ENCODE measurements at places on chromosomes 16 and 17.
A peak's percentile ranks its signal among the peaks of the same experiment; 100 is the strongest.

GRCh38 chr16:82563401-82563800, 63.4 kb upstream of the CDH13 start:
- DNase-seq = no peak

DNA sequence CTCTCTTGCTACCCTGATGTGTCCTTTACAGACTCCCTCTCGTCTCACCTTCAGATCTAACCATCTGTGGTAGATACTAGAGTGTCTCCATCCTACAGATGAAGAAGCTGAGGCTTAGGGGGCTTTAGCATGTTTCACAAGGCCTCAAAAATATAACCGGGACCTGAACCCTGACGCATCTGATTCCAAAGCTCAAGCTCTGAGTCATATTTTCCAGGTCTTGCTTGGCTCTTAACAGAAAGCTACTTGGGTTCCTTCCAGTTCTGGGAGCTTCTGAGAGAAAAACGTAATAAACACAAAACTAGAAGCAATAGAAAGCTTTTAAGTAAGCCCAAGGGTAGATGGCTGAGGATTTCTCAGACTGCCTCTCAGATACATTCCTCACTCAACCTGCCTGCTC, 224.3 kb upstream of the EEF2KMT start:
- DNase-seq = no peak

- DNase-seq = no peak
Observed at GRCh38 chr16:11174141-11174540, 81.9 kb downstream of the SOCS1 start.

DNA sequence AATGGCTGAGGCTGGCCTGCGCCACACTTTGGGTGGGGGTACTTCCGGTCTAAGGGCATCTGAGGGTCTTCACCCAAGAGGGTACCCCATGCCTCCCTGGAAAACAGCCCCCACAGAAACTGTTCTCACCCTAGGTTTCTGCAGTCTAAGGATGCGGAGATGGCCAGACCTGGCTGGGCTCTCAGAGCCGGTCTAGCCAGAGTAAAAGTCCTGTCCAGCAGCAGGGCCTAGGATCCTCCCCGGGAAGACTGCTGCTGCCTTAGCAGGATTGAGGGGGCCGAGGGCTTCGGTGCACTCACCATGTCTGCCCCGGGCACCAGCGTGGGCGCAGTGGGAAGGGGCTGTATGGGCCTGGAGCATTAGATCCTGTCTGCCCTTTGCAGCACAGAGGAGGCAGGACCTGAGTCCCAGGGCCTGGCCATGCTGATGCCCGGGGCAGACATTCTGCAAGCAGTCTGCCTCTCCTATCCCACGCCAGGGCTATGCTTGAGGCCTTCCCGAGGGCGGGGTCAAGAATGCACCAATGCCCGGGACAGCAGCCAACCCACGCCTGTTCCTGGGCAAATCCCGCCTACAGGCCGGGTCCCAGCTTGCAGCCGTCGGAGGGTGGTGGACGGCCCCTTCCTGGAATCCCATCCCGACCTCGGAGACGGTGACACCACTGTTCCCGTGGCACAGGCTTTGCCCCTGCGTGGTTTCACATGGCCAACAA, 54.7 kb downstream of the CBFA2T3 start:
- DNase-seq = no peak

- DNase-seq = peak; percentile 35
Observed at GRCh38 chr17:77959126-77959925, 823 bp downstream of the TNRC6C start.

DNA sequence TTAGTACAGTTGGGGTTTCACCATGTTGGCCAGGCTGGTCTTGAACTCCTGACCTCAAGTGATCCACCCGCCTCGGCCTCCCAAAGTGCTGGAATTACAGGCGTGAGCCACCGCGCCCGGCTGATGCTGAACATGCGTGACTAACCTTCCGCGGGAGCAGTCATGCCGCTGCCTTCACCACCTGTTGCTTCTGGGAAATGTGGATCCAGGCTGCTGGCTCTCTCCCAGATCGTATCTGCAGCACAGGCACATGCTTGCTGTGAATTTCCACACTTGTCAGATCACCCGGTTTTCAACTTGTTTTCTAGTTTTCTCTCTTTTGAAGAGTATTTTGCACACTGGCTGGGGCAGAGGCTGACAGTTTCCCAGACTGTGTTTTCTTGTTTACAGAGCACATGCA, 97.9 kb downstream of the ADCY9 start:
- no peak for DNase-seq

DNA sequence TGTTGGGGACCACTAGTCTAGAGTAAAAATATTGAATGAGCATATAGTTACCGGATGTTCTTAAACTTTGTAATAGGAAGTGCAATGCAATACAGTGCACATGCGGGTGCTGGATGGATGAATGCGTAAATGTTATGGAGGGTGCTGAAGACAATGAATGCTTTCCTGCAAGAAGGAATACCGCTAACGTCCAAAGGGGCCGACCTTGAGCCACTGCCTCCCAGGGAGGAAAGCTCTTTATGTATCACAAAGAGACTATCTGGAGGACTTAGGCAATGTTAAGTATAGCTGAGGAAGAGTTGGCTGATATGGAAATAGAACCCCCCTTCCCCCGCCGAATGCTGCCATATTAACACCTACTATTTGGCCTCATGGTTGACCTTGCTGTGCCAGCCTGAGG, 27.5 kb upstream of the SHCBP1 start:
- DNase-seq = no peak

- no peak for DNase-seq
Observed at GRCh38 chr16:6558126-6558525, 774.5 kb upstream of the RBFOX1 start.

DNA sequence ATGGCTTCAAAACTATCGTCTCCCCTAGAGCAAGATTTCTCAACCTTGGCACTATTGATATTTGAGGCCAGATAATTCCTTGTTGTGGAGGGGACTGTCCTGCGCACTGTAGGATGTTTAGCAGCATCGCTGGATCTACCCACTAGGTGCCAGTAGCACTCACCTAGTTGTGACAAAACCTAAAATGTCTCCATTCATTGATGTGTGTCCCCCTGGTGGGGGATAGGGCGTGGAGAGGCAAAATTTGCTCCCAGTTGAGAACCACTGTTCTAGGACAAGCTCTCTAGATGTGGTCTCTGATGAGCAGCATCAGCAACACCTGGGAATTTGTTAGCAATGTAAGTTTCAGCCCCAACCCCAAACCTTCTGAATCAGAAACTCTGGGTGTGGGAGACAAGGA, 259.0 kb downstream of the XYLT1 start:
- DNase-seq = peak; percentile 18

- no peak for DNase-seq
Observed at GRCh38 chr17:6323626-6324356, 111.1 kb downstream of the AIPL1 start.

DNA sequence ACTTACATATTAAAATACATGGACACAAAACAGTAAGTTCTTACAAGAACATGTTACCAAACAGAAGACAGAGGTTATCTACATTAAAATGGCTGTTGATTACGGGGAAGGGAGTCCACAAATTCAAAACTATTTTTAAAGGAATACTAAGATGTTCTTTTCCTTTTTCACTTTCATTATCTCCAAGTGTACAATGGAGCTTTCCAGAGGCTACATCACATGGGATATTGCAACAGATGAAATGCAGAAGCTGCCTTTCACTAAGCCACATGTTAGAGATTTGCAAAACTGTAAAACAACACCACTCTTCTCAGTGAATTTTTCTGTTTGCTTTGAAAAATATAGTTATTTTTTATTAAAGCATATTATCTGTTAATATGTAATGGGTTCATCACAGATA, 53.6 kb downstream of the XPO6 start:
- DNase-seq = no peak

DNA sequence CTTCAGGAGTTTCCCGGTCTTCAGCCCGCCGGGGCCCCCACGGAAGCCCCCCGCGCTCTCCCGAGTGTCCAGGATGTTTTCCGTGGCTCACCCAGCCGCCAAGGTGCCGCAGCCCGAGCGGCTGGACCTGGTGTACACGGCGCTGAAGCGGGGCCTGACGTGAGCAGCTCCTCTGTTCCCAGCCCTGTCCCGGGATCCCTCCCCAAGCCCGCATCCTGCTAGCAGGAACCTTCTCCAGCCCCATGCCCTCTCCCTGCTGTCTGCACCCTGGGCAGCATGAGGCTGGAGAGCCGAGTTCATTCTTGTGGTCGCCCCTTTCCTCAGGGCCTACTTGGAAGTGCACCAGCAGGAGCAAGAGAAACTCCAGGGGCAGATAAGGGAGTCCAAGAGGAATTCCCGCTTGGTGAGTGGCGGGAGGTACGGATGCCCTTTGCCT, 10.1 kb downstream of the RIPOR1 start:
- DNase-seq = no peak

DNA sequence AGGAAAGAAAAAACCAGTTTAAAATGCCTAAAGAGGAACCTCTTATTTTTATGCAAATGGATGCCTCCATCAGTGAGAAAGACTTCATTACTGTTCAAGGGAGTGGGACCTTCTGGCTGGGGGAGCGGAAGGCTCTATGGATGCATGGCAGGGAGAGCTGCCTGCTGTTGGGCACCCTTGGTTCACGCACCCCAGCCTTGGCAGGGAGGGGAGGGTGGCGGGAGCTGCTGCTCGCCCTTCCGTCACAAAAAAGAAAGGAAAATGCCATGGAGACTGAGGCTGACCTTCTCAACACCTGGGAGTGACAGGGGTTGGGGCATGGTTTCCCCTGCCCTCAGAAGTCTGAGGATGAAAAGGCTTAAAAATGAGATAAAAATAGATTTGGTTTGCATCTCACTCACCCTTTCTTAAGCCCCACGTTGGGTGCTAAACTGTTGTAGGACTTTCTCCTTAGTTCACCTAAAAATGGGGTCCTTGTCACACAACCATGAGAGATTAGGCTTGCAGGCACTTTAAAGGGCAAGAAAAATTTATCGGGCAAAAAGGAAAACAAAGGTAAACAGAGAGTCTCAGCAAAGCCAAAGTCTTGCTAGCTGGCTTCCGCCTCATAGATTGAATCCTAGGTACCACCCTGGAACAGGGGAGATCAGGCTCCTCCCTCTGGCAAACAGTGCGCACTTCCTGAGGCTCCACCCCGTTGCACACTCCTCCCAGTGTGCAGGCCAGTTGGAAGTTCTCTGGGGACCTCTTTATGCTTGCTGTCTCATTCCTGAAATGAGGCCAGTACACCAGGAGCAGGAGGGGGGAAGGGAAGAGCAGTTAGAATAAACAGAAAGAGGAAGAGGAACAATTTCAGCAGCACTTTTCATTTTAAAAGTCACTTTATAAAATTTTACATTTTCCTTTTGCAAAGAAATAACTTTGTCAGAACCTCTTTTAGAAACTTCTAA, 31.6 kb downstream of the PHKB start:
- no peak for DNase-seq

DNA sequence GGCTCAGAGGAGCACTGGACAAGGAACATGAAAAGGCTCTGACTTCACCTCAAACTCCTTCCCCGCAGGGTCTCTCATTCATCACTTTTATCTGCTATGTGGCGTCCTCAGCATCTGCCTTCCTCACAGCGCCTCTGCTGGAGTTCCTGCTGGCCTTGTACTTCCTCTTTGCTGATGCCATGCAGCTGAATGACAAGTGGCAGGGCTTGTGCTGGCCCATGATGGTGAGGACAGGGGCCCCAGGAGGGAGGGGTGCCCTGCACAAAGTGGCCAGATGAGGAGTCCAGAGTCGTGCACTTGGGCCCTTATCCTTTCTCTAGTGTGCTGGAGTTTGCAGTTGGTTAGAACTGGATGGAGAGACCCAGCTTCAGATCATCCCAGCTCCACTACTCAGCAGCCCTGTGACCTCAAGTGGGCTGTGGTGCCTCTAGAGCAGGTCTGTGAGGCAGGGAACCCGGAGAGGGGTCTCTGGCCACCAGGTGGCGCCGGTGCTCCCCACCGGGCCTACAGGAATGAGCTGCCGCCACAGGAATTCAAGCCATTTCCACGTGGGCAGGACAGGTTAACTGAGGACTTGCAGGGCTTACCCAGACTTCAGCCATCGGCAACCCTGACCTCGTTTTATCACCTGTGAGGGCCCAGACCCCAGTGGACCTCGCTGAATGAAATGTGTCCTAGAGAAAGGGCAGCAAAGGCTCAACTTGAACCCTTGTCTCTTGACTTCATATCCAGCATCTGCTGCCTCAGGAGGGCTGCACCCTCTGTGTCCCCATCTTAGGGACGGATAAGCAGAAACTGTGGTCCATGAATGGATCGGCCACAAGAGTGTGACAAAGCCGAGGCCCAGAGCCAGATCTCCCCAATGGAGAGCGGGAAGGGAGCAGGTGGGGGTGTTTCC, 4.0 kb downstream of the CMTM3 start:
- DNase-seq = peak; percentile 72

DNA sequence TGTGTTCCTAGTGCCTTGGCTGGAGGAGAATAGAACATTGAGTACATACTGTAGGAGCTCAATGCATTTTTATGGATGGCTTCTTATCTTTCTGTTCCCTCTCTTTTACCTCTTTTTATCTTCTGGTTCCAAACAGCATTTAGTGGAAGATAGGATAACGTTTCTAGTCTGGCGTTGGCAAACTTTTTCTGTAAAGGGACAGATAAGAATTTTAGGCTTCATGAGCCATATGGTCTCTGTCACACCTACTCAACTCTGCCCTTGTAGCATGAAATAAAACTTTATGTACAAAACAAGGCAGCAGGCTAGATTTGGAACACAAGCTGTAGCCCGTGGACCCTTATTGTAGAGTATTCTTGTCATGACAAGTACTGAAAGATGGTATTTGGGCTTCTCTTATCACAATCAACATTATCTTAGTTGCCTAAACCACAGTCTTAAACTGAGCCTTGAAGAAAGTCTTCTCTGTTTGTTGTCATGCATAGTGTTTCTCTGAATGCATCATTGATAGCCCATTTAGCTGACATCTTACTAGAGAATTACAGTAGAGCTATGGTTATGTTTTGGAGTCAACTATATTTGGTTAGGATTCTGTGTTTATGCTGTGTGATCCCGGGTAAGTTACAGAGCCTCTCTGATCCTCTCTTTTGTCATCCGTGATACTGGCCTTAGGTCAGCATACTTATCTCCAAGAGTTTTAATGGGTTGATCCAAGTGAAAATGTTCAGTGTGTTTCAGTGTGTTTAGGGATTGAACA, 80.2 kb downstream of the HS3ST4 start:
- no peak for DNase-seq

DNA sequence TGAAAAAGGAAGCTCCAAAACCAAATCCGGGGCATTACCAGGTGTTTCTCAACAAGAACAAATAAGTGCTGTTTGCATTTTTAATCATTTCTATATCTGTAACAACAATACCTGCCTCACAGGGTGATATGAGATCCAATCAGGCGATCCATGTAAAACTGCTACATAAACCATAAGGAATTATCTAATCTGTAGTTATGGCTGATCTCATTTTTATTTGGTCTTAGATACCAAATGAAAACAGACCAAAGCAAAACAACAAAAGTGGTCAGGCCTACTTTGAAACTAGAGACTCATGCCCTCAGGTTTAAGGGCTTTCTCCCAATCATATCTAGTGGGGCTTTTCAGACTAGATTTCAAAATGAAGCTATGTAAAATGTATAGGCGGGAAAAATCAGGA, 28.3 kb downstream of the XPO6 start:
- no peak for DNase-seq

DNA sequence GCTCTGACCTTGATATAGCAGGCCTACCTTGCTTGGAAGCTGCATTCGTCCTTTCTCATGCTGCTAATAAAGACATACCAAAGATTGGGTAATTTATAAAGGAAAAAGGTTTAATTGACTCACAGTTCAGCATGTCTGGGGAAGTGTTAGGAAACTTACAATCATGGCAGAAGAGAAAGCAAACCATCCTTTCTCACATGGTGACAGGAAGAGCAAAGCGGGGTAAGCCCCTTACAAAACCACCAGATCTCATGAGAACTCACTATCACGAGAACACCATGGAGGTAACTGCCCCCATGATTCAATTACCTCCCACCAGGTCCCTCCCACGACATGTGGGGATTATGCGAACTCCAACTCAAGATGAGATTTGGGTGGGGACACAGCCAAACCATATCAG, 6.0 kb upstream of the MAPT start:
- DNase-seq = no peak

Measured in activated T-helper 2 cell treated with anti-CD3 and anti-CD28 coated beads, Interferon-gamma antibody, Interleukin-2, Interleukin-4, amounts not matched to agents 10 μg/mL and 5 μg/mL and 100 μg/mL, durations not matched to agents 14 hours and 24 hours and 36 hours (primary cell).